ENCODE measurements at places on chromosomes 1 and 21.

DNA sequence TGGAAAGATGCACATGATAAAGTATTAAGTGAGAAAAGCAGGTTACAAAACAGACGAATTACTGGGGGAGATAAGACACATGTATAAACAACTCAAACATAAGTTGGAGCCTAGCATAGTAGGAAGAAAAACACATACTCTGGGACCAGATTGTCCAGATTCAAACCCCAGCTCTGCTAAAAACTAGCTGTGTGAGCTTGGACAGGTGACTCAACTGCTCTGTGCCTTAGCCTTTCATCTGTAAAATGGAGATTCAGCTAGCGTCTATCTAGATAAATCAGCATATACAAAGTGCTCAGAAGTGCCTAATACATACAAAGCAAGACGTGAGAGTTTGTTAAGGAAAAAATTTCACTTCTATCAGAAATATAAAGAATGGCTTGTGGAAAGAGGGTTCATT, 254.0 kb upstream of the POU3F1 start:
- no peak for DNase-seq

GRCh38 chr1:118306851-118307250, 121.8 kb upstream of the SPAG17 start:
- no peak for DNase-seq

- no peak for DNase-seq
These were observed 1.9 kb upstream of the GPR153 start for GRCh38 chr1:6262555-6263420.

- peak; percentile 77 for DNase-seq
These were observed 6.6 kb upstream of the SMIM12 start for GRCh38 chr1:34865981-34866761.

DNA sequence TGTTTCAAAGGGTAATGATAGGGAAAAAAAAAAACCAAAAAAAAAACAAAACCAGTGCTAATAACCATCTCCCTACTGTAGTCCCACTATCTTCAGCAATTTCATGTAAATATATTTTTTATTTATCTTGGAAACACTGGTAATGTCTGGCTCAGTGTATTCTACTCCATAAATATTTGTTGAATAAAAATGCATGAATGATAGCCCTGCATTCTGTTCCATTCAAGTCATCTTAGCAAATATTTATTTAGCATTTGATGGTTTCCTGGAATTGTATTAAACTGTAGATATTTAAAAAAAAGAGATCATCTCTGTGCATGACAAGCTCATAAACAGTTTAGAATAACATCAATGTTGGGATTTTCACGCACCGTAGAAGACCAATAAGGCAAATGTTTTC, 24.2 kb downstream of the IL23R start:
- no peak for DNase-seq

DNA sequence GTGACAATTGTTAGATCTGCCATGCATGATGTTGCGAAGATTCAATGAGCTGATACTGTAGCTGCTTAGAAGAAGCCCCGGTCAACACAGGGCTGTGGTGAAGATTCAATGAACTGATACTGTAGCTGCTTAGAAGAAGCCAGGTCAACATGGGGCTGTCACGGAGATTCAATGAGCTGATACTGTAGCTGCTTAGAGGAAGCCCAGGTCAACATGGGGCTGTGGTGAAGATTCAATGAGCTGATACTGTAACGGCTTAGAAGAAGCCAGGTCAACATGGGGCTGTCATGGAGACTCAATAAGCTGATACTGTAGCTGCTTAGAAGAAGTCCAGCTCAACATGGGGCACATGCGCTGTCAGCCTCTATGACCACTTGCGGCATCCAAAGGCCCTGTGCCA, 18.8 kb upstream of the BACE2 start:
- no peak for DNase-seq

DNA sequence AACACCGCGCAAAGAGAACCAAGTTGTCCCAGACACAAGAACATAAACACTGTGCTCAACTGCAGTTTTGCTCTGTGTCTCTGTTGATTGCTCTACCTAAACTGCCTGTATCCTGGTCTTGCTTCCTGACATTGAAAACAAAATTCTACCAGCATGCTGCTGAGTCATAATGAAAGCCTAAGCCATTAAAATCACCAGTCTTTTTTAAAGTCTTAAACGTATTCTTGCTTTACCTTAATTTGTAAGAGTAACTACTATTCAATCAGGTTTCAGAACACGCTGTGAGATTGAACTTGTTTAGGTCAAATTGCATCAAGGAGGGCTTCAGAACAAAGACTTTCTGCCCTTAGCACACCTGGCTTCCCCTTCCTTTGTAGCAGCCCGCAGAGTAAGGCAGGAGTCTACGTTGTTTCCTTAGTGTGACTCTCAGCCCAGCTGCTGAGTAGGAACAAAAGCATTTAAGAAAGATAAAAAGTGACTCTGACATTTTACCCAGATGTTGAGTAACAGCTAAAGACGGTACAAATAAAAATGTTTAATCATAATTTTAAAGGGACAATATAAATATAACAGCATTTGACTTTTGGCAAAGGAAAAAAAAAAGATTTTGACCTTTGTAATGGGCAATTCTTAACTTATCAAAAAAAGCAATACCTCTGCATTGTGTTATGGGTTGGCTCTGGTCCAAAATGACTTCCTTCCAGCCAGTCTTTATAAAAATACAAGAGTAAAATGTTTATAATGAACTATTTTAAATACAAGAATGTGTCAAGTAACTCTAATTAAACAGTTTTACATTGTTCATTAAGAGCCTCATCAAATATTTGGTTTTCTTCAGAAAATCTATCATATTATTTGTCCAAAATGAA, 186.9 kb upstream of the ADGRL4 start:
- DNase-seq = no peak

All from lower leg skin (tissue), 4 donors.